Small intestine (tissue), 16 donors: ENCODE measurements at places on chromosomes 12 and 14. TPM values are rescaled to one million over a fixed set of nuclear protein-coding genes. Genes with fewer than 3 reads are reported as not detected.

- no peak for DNase-seq
These were observed 45.6 kb downstream of the TBK1 start for GRCh38 chr12:64497484-64497883.

- no peak for DNase-seq
These were observed 578.6 kb downstream of the RERGL start for GRCh38 chr12:17511369-17511768.

DNA sequence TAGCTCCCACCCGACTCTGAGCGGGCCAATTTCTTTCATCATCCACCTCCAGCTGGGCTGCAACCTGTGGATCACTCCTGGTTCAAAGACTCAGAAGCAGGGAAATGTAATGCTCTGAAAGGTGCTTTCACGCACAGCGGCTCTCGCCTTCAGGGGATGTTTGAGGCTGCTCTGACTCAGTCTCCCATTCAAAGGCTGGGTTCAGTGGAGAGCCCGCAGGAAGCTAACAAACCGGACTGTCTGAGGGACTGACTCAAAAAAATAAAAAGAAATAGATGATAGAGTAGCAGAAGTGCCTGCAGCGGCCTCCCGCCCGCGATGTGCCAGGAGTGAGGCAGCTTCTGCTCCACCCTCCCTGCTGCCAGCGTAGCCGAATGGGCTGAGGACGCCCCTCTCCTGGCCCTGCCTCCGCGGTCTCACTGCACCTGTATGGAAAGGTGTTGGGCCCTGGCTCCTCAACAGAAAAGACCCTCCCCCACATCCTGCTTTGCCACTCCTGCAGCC, 98.0 kb downstream of the GCH1 start:
- no peak for DNase-seq

Gene ARID2
- 5.1 TPM for polyA plus RNA-seq

Gene PRKD1
- polyA plus RNA-seq = 16.2 TPM

Gene BTG1
- 50.8 TPM for polyA plus RNA-seq

DNA sequence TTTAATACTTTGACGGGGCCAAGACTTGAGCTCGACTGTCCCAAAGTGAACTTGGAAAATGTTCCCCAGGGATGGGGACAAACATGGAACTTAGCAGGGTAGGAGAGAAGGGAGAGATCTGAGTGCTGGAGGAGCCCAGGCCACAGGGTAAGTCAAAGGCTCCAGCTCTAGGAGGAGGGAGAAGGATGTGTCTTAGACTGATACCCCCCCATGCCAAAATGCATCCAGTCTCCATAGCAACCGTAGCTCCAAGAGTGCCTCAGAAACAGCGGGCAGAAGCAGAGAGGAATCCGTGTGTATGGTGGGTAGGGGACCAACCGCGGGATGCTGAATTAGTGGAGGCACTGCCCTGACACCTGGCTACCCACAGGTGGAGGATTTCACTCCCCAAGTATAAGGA, 845 bp upstream of the AGAP2 start:
- DNase-seq = no peak

DNA sequence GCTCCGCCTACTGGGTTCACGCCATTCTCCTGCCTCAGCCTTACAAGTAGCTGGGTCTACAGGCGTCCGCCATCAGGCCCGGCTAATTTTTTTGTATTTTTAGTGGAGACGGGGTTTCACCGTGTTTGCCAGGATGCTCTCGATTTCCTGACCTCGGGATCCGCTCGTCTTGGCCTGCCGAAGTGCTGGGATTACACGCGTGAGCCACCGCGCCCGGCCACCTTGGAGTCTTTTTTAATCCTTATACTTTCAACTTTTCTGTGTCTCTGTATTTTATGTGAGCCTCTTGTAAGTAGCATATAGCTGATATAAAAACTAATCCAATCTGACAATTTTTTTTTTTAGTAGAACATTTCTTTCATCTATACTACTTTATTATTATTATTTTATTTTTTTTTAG, 15.6 kb downstream of the HSD17B6 start:
- no peak for DNase-seq

DNA sequence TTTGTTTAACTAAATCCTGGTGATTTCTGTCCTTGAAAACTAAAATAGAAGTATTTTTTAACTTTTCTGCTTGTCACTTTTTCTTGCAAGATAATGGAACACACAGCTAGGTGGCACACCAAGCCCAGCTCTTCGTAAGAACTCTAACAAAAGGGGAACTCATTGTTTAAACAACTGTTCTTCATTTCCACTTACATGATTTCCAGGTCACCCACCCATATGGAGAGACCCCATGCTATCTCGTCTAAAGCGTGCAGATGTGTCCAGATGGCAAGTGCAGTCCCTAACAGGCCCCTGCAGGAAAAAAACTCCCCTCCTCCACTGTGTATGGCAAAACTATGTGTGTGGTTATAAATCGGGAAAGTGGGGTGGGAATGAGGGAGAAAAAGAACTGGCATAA, 43.3 kb upstream of the NT5DC3 start:
- peak; percentile 35 for DNase-seq

DNA sequence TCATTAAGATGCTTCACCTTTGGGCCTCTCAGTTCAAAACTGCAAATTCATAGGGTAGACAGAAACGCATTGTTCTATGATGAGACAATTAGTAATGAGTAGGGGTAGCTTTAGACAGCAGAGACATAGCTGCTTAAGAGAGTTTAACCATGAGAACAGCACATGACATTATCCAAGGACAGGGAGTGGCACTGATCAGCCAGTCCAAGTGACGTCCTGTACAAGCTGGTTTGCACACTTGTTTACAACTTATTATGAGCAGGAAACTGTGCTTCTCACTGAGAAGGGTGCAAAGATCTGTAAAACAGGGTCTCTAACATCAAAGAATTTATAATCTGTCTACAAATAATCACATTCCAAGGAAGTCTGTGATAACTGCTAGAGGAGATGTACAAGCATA, 11.2 kb upstream of the SRSF5 start:
- DNase-seq = peak; percentile 92

GRCh38 chr12:72141381-72141780, 130.8 kb upstream of the TRHDE start:
- no peak for DNase-seq

Gene SIX6
- not detected for polyA plus RNA-seq

DNA sequence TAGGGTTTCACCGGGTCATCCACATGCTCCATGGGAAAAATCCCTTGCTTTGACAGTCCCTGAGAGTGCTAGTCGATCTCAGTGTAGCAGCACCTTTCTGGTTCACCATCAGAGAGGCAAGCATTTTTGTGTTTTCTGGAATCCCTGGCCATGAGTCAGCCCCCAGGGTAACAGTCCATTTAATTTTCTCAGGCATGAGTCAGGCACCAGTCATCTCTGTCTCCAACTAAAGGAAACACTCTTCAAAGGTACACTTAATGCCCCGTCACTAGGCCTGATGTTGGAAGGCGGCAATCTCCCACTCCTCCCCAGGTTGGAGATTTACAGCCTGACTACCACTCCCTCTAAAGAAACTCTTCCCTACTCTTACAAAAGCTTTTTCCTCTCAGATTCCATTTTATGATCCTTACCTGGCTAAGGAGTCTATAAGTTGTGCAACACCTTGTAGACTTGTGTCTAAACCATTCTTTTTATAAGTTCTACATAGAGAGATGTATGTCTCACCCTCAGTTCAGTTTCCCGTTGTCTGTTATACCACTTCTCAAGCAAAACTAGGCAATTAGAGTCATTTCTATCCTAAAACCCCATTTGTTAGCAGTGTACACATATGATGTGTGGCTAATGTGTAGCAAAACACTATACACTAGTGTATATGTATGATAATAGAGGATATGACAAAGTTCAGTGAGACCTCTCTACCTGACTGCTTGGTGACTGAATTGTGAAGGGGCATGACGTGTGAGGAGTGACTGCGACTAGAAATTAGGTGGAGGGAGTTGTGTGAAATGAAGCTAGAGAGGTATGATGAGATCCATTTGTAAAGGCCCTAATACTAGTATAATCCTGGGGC, 24.6 kb downstream of the TMEM19 start:
- no peak for DNase-seq

DNA sequence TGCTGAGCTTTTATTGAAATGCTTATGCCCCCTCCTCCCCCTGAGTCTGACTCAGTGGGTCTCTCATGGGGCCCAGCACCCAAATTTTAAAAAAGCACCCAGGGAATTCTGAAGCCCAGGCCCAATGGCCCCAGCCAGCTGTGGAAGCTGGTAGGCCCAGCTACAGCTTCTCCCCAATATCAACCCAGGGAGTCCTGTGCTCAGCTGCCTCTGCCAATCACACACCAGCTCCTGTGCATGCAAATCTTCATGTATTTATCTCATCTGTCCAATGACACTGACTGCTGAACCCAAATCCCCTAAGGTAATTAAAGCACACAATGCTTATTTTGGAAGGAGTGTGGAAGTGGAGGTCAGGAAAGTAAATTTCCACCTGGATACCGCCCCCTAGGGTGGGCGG, 76.3 kb downstream of the CCDC88C start:
- DNase-seq = no peak

DNA sequence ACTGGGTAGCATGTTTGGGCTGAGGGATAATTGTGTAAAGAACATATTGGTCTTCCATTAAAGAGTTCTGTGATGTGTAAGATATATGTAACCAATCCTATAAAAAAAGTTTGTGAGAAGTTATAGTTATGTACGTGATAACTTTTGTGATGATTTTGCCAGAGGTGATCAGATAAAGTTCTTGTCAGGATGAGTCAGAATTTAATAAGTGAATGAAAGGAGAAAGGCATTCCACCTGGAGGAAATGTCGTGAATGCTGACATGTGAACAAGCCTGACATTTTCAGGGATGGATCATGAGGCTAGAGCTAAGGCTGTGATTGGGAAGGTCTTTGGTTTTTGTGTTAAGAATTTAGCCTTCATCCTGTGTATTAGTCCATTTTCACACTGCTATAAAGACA, 241.5 kb downstream of the SNAPC1 start:
- no peak for DNase-seq

- no peak for DNase-seq
These were observed 48.3 kb downstream of the ZFYVE21 start for GRCh38 chr14:103763730-103764488.

Gene PTPN6
- 76.7 TPM for polyA plus RNA-seq

DNA sequence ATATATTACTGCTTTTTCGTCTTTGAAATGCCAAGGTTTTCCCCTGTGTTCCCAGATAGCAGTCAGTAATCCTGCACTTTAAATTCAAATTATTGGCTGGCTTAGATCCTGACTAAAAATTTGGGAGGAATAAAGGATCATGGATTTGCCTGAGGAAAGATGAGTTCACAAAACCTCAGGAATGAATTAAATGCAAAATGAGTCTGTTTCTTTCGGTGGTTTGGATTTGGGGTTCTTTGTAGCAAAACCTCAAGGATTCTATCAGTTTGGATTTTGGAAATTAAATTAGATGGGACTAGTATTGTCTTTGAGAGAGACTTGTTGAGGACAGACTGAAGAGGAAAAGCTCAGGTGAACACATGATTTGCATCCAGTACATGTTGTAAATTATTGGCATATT, 36.1 kb downstream of the PPFIBP1 start:
- DNase-seq = no peak

DNA sequence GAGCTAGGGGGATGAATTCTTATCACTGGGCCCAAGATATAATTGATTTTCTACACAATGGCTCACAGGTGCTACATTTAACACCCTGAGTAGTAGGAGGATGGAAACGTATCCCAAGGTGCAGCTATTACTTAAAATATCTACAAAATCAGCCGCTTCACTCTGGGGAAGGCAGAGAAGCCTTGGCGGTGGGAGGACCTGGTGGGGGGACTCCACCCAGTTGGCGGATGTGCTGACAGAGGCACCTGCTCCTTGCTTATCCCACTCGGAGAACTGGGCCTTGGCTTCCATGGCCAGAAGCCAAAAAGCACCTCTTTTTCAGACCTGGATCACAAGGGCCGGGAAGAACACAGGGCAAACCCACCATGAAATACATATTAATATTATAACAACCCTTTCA, 106.3 kb downstream of the OTX2 start:
- no peak for DNase-seq

DNA sequence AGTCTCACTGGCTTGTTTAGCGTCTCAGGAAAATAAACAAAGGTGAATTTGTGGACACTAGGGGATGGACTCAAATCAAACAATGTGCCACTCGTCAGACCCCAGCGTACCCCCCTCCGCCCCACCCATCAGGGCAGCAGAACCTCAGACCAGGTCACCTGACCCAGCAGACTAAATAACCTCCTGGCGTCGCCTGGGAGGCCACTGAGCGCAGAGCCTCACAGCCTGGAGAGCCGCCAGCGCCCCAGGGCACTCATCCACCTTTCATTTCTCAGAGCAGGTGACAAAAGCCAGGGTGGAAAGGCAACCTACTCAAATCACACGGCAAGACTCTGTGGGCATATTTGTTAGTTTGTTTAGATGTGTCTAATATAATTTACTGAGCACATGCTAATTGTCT, 100.9 kb downstream of the DICER1 start:
- DNase-seq = no peak

GRCh38 chr14:98853063-98853729, 418.8 kb downstream of the BCL11B start:
- no peak for DNase-seq

- no peak for DNase-seq
These were observed 237.1 kb downstream of the GPHN start for GRCh38 chr14:66745078-66745477.

DNA sequence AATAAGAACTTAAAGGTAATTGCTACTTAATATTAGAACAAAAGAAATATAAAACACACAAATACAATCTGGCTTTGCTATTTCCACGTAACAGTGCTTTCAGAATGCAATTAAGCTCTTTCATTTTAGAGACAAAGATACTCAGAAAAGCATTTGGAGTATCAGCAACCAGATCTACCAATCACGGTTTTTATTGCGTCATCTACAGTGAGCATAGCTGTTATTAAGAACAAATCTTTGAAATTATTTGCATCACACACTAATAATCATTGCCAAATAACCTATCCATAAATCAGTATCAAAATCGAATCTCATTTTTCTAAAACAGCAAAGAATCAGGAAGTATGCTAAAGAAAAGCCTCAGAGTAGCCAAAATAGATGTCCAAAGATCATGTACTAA, 26.9 kb upstream of the GARIN2 start:
- DNase-seq = no peak

DNA sequence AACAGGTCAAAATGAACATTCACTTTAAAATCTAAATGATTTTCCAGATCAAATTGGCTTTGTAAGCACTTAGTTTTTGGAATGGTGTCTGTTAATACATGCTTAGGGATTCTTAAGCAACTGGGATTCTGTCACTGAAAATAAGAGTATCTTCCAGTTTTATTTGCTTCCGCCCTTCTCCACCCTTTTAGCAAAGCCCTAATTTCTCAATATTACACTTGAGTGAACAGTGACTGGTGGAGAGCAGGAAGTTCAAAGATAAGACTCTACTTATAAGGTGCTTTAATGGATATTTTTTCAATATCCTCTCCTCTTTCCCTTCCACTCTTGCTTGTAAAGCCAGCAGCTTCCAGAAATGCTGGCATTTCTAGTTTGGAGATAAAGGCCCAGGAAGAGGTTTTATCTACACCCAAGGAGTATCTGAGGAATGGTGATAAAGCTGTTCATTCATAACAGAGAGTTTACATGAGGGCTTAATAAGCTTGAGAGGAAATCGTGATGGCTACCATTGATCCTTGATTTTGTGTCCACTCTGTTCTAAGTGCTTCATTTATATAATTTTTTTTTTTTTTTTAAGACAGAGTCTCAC, 265.9 kb upstream of the PRICKLE1 start:
- DNase-seq = no peak
